Large intestine (tissue), 12 donors: ENCODE measurements at places on chromosomes 12 and 14. TPM values are rescaled to one million over a fixed set of nuclear protein-coding genes. Genes with fewer than 3 reads are reported as not detected.
A peak's percentile ranks its signal among the peaks of the same experiment; 100 is the strongest.

Gene CMTM5
- polyA plus RNA-seq, result 3.4 TPM

GRCh38 chr12:4025181-4026019 is 152.2 kb upstream of the PARP11 start:
- DNase-seq, result no peak

GRCh38 chr12:52050116-52050757 is 1.0 kb upstream of the NR4A1 start:
- DNase-seq, result no peak

Gene PLCZ1
- polyA plus RNA-seq, result not detected

Gene NUAK1
- 3.1 TPM for polyA plus RNA-seq

GRCh38 chr12:16613199-16613598 is 7.2 kb upstream of the LMO3 start:
- no peak for DNase-seq

DNA sequence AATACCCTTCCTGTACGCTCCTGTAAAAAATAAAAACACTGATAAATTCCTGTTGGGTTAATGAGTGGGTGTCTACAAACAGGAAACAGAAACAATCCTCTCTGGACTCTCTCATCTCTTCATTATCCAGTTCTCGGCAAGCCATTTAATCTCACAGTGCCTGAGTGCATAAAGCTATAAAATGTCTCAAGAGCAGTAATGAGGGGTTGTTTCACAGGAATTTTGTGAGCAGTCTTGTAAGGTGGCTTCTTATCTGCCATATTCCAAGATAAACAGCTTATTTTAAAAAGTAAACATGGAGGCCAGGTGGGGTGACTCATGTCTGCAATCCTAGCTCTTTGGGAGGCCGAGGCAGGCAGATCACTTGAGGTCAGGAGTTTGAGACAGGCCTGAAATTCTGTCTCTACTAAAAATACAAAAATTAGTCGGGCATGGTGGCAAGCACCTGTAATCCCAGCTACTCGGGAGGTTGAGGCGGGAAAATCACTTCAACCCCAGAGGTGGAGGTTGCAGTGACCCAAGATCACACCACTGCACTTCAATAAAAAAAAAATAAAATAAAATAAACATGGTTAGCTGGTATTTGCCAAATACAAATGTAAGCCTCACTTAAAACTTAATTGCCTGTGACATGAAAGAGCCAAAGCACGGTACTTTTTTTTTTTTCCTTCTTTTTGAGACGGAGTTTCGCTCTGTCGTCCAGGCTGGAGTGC is 54.0 kb downstream of the CLIP1 start:
- DNase-seq, result peak; percentile 86

Gene RFX4
- 0.13 TPM for polyA plus RNA-seq
